Gastrocnemius medialis (tissue), 4 donors: ENCODE measurements at places on chromosomes 1 and 21.

DNA sequence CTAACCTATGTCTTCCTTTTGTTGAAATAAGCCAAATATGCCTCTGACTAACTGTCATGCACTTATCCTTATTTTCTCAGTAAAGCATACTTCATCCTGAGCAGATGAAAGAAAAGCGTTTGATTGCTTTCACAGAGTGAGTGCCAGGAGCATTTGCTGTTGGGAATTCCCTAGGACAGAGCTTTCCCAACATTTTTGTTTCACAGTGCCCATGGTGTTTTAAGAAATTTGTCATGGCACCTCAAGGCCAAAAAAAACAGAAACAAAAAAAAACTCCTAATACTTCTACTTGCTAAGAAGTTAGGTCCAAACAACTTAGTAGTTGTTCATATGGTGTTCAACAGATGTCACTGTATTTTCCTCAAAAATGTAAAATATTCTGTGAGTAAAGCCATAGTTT is 120.8 kb upstream of the BMP8A start:
- DNase-seq: no peak

- no peak for DNase-seq
These were observed 42.5 kb upstream of the IL10 start for GRCh38 chr1:206814716-206815341.

DNA sequence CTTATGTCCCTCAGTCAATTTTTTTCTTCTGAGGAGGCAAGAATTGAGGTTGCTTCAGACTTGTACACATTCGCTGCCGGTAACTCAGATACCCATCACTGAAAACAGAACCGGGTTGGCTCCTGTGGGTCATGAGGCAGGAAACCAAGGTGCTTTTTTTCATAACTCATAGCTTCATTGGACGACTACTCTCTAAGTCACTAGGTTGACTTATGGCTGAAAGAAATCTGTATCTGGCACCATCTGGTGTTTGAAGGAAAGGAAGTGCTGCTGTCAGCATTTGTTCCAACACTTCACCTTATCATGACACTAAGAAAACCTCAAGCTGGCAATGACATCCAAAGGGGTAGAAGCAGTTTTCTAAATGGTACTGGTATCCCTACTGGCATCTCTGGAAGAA is 82.3 kb downstream of the TBX19 start:
- peak; percentile 22 for DNase-seq

GRCh38 chr1:150661156-150661555 is 31.7 kb upstream of the ENSA start:
- DNase-seq: no peak

GRCh38 chr1:54356680-54357147 is 49.5 kb downstream of the SSBP3 start:
- DNase-seq: no peak

DNA sequence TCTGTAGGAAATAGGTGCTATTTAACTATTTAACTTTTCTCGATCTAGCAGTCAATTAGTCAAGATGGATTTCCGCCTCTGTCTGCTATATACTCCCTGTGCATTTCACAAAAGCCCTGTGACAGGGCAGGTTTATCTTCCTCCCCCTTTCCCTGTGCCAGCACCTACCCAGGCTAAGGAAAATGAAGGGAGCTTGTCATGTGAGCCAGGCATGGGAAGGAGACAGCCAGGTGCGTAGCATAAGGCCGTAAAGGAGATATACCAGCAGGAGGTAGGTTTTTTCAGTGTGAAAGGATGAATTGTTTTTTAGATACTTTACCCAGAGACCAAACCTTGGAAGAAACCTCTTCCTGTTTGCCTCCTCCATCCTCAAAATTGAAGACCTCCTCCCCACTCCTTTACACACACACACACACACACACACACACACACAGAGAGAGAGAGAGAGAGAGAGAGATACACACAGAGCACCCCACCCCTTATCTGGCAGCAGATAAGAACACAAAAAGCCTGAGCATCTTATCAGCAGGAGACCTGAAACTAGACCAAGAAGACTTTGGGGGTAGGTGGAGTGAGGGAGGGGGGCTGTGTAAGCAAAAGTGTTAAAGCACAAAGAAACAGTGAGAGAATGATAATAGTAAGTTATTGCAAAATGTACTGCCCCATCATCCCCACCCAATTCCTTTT is 12.0 kb upstream of the TARBP1 start:
- no peak for DNase-seq

GRCh38 chr1:38464071-38464661 is 395.4 kb downstream of the RRAGC start:
- DNase-seq: no peak

DNA sequence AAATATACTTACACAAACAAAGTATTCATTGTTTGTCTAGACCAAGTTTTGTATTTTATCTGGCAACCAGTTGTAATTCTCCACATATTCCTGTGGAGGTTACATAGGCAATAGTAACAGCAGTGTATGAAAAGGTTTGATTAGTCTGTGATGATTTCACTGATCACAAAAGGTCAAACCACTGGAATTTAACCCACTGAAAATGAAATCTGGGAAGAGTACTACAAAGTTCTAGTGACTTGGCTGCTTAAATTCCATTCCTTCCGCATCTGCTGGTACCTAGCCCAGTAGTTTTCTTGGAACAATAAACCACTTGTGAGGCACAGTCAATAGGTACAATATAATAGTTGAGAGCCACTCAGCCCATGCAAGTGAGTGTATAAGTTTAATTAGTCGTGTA is 205.4 kb downstream of the NFIA start:
- no peak for DNase-seq

DNA sequence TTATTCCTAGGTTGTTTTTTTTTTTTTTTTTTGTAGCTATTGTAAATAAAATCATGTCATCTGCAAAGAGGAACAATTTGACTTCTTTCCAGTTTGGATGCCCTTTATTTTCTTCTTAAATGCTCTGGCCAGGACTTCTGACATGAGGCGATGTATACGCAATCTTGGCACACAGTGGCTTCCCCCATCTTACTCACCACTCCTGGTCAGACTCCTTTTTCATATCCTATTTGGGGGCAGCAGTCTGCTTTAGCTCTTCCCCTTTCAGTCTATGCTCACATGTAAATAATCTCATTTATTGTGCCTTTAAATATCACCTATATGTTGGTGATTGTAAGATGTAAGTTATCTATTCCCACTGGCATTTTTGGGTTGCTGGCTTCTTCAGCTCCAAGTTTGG is 56.1 kb downstream of the SLAMF6 start:
- no peak for DNase-seq

DNA sequence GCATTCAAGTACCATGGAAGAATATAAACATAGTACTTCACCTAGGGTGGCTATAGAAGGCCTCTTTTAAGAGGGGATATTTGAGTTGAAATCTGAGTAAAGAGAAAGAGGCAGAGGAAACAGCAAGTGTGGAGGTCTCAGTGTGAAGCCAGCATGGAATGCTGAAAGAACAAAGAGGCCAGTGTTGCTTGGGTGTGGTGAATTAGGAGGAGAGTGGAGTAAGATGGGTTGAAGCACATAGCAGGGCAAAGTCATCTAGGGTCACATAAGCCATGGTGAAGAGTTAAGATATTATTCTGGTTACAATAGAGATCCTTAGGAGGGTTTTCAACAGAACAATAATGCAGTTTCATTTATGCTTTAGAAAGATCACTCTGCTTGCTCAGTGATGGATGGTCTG is 37.5 kb downstream of the C1orf141 start:
- DNase-seq: no peak

- no peak for DNase-seq
These were observed 137.9 kb upstream of the CAMK1G start for GRCh38 chr1:209445576-209445975.

DNA sequence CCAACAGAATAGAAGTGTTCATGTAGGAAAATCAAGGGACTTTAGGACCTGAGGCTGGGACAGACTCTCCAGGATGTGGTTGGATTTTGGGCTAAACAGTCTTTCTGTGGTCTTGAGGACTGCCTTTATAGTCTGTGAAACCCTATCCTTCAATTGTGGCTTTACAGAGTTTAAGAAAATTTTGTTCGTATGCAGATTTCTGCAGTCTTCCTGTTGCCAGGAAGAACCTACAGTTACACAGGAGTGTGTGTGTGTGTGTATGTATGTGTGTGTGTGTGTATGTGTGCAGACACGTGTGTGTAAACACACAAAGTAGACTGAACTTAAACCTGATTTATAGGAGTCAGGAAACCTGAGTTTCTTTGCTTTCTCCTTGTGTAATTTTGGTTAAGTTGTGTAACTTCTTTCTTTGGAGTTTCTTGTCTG is 22.8 kb downstream of the NEK7 start:
- no peak for DNase-seq

- no peak for DNase-seq
These were observed 13.8 kb downstream of the NPHP4 start for GRCh38 chr1:5978452-5978851.

- DNase-seq: no peak
These were observed 33.6 kb downstream of the NUP133 start for GRCh38 chr1:229474509-229474908.

GRCh38 chr1:65539266-65540131 is 119.0 kb downstream of the LEPR start:
- no peak for DNase-seq

GRCh38 chr1:46830665-46831322 is 31.9 kb downstream of the CYP4B1 start:
- no peak for DNase-seq
